ENCODE measurements at places on chromosomes 5 and 9.

- peak; percentile 95 for DNase-seq
Measured at GRCh38 chr5:132963171-132964104, at the start of gene AFF4. Gene AFF4, minus strand, starts transcription at chr5:132963634. Its CDS starts 26,445 bp downstream, at chr5:132937189.

GRCh38 chr9:120104771-120105170 is 475.2 kb downstream of the CDK5RAP2 start:
- DNase-seq: no peak

GRCh38 chr9:88998911-88999310 is 7.6 kb downstream of the S1PR3 start:
- no peak for DNase-seq

- no peak for DNase-seq
Measured at GRCh38 chr5:172534229-172535107, 80.1 kb upstream of the SH3PXD2B start.

- no peak for DNase-seq
Measured at GRCh38 chr9:28293369-28294090, 720.2 kb upstream of the C9orf72 start.

GRCh38 chr5:128528637-128529255 is 9.3 kb downstream of the FBN2 start:
- DNase-seq: no peak

- peak; percentile 29 for DNase-seq
Measured at GRCh38 chr5:85132269-85132668, 747.6 kb upstream of the EDIL3 start.

- no peak for DNase-seq
Measured at GRCh38 chr5:32504329-32504988, 59.9 kb upstream of the ZFR start.

GRCh38 chr5:142748568-142749249 is 21.5 kb upstream of the ARHGAP26 start:
- DNase-seq: no peak

DNA sequence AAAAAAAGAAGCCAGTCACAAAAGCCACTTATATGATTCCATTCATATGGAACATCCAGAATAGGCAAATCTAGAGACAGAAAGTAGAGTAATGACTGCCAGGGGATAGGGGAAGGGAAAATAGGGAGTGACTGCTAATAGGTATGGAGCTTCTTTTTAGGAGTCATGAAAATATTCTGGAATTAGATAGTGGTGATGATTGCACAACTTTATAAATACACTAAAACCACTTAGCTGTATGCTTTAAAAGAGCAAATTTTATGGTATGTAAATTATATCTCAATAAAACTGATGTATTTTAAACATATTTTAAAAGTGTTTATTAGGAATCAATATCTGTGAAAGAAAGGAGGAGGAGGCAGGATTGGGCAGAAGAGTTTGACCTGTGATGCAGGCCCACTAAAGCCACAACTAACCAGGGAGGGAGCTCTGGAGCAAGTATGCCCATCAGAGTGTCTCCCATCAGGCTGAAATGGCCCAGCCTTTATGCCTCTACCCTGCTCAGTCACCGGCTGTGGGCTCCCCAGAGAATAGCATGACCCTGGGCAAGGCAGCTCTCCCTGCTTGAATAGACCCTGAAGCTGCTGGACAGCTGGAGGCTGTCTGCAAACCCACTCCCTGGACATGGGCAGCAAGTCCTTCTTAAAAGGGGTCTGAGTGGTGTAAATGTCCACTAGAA is 96.0 kb upstream of the SLC44A1 start:
- no peak for DNase-seq

DNA sequence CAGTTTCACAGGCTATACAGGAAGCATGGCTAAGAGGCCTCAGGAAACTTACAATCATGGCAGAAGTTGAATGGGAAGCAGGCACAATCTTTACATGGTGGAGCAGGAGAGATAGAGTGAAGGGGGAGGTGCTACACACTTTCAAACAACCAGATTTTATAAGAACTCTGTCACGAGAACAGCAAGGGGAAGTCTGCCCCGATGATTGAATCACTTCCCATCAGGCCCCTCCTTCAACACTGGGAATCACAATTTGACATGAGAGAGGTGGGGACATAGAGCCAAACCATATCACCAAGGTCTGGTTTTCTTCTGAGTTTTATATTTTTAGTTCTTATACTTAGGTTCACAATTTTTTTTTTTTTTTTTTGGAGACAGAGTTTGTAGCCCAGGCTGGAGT is 16.1 kb downstream of the ZCCHC9 start:
- DNase-seq: no peak

DNA sequence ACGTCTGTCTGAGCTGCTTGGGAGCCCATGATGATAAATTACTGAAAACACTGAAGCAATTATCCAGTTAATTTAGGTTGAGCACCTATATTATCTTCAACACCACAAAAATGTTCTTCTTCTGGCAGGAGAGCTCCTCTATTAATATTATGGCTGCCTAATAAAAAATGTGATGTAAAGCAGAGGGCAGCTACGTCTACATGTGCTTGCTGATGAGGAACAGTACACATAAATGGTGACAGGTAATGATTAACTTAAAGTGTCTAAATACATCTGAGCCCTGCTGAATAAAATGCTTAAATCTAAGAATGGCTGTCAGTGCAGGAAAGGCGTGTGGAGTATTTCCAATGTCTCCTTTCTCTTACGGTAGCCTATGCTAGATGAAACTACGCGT is 131.3 kb upstream of the NR3C1 start:
- DNase-seq: no peak

DNA sequence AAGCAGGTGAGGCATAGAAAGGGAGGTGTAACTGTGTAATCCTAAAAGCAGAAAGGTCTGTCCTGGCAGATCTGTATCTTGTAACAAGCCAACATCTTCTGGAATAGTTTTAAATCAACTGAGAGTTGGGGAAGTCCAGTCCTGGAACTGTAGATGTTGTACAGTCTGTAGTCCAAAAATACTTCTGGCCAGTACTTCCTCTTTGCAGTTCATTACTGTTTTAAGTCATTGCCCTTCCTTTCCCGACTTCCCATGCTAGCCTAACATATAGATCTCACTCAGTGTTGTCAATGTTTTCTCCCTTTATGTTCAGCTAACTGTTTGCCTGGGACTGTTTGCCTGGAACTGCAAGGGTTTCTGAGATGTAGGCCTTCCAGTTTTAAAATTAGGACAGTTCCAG is 168.5 kb upstream of the ISL1 start:
- DNase-seq: no peak

DNA sequence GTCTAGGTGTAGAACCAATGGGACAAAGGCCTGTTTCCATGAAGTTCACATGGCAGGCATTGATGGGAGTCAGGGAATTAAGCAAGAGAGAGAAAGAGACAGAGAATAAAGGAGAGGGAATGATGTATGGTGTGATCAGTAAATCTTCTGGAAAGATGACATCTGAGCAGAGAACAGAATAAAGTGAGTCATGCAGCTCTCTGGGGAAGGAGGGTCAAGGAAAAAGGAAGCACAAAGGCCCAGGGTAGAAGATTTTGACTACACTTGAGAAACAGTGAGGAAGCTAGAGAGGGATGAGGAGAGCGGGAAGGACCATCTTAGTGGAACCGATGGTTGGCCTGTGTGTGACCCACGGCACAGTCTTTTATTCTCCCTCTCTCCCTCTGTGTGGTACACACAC is 425.9 kb downstream of the SPOCK1 start:
- DNase-seq: peak; percentile 8

GRCh38 chr9:127344368-127345000 is 52.5 kb upstream of the SLC2A8 start:
- DNase-seq: peak; percentile 64

DNA sequence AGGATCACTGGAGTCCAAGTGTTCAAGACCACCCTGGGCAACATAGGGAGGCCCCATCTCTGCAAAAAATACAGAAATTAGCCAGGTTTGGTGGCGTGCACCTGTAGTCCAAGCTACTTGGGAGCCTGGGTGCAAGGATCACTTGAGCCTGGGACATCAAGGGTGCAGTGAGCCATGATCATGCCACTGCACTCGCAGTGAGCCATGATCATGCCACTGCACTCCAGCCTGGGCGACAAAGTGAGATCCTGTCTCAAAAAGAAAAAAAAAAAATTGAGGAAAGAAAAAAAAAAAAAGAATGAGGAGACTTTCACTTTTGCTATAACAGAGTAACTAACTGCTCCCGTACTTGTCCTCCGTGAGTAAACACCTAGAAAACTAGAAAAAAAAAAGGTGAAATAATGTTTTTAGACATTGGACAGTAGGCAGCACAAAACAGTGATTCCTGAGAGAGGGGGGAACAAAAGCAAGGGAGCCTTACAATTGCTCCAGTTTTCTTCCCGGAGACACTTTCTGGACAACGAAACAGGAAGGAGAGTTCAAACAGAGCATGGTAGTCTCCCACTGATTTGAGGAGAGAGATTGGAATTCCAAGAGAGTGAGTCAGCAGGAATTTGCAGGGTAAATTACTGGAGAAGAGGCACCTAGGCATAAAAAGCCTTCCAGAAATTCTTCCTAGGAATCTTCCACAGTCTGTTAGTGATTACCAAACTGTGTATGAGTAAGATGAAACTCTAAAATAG is 6.9 kb upstream of the ZBTB5 start:
- DNase-seq: peak; percentile 95

DNA sequence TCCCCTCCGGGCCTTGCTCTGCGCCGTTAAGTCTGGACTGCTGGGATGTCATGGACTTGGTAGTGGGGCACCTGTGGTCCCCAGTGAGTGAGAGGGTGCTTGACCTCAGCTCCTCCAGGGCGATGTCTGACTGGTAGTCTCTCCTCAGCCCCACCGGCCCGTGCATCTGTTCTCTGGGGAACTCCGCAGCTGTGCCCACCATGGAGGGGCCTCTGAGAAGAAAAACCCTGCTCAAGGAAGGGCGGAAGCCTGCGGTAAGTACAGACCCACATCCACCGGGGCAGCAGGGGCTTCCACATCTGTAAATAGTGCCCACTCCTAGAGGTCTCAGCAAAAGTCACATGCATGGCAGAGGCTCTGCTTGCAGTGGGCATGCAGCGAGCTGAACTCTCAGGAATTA is 52.6 kb upstream of the GARNL3 start:
- no peak for DNase-seq

GRCh38 chr5:39947657-39948056 is 522.9 kb upstream of the DAB2 start:
- peak; percentile 2 for DNase-seq

DNA sequence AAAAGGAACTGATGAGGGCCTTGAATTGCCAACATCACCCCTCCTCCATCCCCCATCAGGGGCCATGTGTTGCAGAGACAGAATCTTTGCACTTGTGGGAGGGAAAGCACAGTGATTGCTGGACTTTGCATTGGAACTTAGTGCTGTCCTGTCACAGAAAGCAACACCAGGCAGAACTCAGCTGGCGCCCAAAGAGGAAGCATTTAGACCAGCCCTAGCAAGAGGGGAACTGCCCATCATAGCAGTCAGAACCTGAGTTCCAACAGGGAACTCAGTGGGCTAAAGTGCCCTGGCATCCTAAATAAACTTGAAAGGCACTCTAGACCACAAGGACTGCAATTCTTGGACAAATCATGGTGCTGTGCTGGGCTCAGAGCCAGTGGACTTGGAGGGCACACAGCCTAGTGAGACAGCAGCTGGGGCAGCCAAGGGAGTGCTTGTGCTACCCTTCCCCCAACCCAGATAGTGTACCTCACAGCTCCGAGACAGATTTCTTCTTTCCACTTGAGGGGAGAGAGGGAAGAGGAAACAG is 128.1 kb downstream of the ACTL7B start:
- DNase-seq: no peak

DNA sequence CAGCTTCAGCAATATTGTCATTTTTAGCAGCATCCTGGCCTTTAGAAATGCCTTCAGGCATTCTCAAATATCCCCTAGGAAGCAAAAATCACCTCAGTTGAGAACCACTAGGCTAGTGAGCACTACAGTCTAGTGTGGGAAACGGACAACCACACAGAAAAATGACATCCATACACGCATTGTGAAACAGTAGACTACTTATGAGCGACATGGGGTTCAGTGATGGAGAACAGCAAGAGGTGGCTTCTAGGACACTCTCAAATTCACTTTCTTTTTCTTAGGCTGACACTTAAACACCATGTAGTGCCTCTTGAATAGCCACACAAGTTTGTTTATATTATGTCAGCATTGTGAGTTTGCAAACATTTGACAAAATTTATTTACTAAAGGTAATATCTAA is 203.0 kb downstream of the KDM4C start:
- no peak for DNase-seq

- no peak for DNase-seq
Measured at GRCh38 chr5:179348011-179348530, 2.8 kb upstream of the ADAMTS2 start.

- DNase-seq: no peak
Measured at GRCh38 chr9:90909225-90909624, 107.6 kb downstream of the SYK start.

DNA sequence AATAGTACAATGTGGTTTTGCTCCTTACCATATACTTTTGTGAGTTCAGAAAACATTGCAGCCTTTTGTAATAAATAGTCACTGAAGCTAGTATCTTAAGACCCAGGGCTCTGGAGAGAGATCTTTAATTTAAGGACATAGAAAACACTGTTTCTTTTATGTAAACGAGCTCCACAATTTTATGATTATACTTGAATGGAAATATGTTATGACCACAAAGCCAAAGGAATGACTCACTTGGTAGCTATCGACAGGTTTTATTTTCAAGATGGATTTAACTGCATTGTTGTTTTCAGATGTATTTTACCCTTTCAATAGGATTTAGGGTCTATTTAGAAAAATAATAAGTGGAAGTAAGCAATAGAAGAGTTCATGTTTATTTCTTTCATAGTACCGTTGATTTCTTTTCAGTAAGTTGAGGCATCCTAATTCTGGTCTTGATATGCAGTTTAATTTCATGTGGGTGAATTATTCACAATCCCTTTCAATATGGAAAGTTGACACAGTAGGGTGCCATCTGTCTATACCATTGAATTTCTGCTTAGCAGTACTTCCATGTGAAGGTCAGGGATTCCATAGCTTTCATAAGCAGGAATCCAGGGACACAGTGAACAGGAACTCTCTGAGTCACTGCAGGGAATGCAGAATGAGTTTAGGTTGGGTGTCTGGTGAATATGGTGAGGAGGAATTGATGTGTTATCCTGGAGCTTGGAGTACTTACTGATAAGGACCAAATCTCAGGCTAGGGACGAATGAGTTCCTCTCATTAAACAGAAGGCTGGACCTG is 157.6 kb downstream of the CD180 start:
- peak; percentile 88 for DNase-seq

DNA sequence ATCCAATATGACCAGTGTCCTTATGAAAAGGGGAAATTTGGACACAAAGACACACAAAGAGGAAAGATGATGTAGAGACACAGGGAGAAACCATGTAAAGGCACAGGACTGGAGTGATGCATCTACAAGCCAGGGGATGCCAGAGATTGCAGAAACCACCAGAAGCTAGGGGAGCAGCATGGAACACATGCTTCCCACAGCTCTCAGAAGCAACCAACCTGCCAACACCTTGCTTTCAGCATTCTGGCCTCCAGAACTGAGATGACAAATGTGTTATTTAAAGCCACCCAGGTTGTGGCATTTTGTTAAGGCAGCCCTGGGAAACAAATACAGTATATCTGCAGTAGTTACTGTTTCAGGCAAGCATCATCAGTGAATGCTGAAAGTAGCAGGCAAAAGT is 23.2 kb downstream of the DAP start:
- DNase-seq: no peak

DNA sequence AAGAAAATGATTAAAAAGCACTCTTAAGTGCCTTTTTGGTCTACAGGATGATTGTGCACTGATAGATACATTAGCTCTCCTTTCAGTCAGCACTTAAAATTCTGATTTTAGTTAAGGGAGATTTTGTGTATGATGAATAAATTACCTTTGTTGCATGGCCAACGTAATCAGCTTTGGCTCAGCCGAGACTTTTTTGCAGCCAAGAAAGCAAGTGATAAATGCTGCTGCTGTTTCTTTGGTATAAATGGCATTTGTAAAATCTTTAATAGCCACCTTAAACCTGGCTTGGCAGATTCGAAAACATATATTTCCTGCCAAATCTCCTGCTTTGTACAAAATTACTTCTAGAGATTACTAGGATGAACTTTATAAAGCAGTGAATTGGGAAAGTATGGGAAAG is 147.7 kb downstream of the DCP2 start:
- no peak for DNase-seq
